ENCODE measurements at places on chromosomes 5 and 9.

DNA sequence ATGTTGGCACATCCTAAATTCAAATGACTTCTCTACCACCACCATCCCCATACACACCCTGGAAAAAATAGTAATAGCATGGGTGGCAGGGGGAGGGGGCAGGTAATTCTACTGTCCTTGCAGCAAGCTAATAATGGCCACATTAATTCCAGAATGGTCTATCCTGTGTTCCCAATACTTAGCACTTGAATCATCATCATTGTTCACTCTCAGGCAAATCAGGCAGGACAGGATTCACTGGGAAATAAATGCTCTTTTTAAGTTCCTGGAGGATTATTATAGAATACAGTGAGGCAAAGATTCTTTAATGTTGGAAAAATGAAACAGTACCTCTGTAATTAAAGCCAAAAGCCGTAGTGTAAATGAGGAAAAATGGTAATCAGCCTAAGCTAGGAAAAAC is 254.5 kb downstream of the ARRDC3 start:
- no peak for DNase-seq

DNA sequence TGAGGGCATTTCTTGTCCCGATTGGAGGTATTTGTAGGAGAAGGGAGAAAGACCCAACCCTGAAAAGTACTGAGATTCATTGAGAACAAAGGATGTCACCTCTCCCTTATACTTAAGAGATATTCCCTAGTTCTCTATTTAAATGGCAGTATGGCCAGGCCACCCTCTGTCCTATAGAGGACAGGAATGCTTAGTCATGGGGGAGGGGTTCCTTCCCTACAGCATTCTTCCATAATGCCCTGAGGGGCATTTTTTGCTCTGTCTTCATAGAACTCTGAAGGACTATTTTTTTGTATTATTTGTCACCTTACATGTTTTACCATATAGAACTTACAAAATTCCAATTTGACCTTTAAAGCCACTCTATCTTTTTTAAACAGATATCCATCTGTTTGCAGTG is 176.3 kb downstream of the TMEM161B start:
- no peak for DNase-seq

- DNase-seq: no peak
Observed at GRCh38 chr9:14336244-14336643, 22.3 kb upstream of the NFIB start.

DNA sequence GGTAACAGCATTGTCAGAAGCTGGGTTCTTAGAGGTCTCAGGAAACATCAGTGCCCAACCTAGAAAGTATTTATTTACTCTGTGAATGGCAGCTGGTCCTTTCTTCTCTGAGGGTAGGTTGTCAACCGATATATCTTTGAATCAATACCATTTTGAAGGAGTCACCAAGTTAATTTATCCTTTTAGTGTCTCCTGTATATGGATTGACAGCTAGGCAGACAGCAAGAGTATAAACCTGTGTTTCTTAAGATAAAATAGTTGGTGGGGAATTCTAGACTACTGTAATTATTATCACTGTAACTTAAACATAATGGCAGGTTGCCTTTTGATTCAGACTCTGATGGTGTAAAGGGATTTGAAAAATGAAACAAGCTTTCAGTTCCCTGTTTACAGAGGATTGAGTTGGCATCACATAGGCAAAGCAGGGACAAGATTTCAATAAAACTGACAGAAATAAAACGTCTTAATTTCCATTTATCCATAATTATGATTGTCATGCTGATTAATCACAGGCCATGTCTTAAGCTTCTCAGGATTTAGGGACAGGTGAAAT is 190.8 kb upstream of the HAPLN1 start:
- no peak for DNase-seq

GRCh38 chr9:6484210-6484609 is 71.2 kb downstream of the UHRF2 start:
- no peak for DNase-seq

GRCh38 chr9:128860937-128861336 is 20.8 kb downstream of the KYAT1 start:
- no peak for DNase-seq

- DNase-seq: no peak
Observed at GRCh38 chr9:112925058-112925641, 34.5 kb upstream of the SLC46A2 start.

DNA sequence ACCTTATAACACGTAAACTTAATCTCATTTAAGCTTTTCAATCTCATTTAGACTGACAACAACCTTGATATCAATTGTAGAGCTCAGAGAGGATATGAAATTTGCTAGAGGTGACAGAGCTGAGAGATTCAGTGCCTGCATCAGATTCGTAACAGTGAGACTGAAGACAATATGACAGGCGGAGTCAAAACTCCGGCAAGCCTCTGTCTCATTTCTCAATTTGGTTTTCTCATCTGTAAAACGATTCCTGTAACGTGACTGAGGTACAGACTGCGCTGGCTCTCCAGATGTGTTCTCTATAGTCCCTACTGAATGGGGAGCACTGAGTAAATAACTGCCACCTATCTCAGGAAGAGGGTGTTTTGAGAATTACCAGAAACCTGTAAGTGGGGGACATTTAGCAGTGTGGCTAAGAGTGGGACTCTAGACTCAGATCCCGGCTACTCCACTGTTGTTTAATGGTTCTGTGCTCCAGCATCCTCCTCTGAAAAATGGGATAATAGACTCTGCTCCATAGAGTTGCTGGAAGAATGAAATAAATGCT is 3.0 kb upstream of the MCIDAS start:
- no peak for DNase-seq

DNA sequence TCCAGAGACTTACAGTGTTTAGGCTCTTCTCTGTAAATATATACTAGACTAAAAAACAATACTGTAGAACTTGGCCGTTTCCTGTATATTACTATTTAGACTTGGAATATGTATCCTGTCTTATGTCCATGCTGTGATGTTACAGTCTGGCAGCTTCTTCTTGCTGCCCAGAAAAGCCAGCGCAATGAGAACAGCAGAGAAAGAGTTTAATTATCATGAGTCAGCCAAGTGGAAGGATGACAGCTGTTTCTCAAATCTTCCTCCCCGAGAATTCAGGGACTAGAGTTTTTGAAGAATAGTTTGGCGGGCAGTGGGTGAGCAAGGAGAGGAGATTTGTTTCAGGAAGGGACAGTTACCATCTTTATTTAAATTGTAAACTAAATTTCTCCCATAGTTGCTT is 37.5 kb downstream of the NAA35 start:
- no peak for DNase-seq

DNA sequence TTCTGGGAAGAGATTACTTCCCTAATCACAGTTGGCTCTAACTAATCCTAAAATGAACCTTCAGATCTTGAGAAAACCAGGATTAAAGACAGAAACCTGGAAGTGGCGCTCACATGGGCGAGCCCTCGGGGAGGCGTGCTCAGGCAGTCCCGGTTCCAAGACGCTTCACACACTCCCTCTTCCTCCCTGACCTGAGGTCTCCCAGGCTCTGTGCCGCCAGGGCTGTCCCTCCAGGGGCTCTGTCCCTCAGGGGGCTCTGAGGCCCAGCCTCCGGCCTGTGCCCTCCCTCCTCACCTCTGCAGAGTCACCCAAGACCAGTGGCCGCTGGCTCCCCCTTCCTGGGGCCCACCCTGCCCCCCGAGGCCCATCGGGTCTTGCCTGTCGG is 10.2 kb downstream of the SLC9A3 start:
- DNase-seq: no peak

GRCh38 chr5:178415353-178415752 is 174.8 kb downstream of the COL23A1 start:
- no peak for DNase-seq

GRCh38 chr9:97954550-97954989 is 16.6 kb upstream of the HEMGN start:
- DNase-seq: peak; percentile 52

- DNase-seq: no peak
Observed at GRCh38 chr5:72042097-72042496, 65.2 kb upstream of the MAP1B start.
